ENCODE measurements at places on chromosomes 3 and 15.

DNA sequence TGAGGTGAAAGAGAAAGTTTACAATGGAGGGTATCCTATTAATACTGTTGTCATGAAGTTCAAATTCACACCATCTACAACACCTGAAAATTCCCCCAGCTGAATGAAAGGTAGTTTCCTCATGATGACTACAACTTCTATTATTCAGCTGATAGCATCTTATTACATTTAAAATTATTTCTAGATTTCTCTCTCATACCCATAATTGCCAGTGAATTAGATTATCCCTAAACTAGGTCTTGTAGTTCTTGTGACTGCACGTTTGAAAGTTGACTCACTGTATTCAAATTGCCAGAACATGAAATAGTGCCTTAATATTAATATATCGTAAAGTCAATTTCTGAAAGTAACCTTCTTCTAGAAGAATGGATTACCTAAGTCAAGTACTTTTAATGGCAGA, 82.4 kb downstream of the FBXL22 start:
- DNase-seq, result no peak

GRCh38 chr15:58139989-58140522, 1.9 kb downstream of the AQP9 start:
- no peak for DNase-seq

DNA sequence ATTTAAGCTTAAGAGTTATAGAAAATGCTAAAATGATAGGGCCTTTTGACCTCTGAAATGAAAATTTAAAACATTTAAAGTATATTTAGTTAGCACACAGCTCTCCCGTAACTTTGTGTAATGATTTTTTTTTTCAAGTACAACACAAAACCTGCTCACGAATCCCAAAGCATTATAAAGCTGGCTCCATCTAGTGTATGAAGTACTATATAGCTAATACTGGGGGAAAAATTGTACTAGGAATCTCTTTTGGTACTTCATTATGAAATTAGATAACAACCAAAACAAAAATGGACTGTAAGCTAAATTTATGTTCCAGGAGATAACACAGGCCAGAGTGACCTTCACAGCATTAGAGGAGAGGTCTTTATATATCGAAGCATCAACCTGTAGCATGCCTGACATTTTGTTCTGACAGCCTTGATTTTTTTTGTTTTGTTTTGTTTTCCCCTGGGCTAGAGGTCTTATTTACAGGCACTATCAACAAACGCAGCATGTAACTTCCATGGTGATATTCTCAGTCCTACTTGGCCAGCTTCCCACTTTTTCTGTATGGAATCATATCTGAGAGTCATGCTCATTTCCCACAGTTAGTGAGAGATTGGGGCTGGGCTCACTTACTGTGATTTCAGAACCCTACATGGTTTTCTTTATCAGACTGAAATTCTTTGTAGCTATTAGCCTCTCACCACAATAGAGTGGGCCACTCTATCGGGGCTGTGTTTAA, 116.3 kb downstream of the MITF start:
- DNase-seq, result no peak

GRCh38 chr3:23991683-23992628, 46.9 kb downstream of the NR1D2 start:
- no peak for DNase-seq

DNA sequence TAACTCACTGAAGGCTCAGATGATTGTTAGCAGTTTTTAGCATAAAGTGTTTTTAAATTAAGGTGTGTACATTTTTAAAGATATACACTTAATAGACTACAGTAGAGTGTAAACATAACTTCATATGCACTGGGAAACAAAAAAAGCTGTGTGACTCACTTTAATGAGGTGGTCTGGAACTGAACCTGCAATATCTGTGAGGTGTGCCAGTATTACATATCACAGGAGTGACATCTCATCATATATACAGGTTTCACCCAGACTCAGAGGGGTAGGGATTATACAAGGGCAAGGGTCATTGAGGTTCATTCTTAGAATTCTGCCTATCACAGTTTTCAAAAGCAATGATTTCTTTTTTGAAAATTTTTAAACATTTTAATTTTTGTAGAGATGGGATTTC, 7.3 kb upstream of the SNRK start:
- no peak for DNase-seq

- DNase-seq, result no peak
These were observed 37.6 kb downstream of the IGF2BP2 start for GRCh38 chr3:185786956-185787877.

DNA sequence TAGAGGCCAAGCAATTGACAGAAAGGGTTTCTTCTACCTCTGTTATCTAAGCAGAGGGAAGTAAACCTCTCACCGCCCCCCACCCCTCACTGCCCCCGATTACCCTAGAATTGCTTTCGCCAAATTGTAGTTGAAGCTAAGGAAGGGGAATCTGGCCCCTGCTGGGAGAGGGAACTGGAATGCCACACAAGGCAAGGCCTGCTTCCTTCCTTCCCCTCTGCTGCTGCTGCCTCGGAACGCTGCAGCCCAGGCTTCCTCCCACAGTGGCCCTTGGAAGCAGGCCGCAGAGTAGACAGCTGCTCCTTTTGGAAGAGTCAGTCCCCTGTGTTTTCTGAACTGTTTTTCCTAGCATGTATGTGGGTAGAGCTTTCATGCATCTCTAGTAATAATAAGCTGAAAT, 21.6 kb downstream of the RLBP1 start:
- DNase-seq, result no peak

DNA sequence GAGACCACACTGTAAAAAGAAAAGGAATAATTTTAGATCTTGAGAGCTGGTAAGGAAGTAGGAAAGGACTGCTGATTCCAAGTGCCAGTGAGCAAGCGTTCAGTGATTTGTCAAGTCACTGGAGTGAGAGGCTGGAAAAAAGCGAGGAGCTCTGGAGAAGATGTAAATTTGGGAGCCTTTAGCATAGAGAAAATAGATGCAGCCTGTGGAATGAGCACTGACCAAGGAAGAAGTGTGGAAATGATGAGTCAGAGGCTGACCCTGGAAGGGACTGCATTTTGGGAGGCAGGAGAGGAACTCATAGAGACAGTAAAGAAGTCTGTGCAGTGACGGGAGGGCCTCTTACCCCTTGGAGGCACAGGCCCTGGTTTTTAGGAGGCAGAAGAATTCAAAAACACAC, 17.1 kb upstream of the ABTB1 start:
- no peak for DNase-seq

- DNase-seq, result no peak
These were observed 26.9 kb downstream of the TRIM42 start for GRCh38 chr3:140704733-140705132.

DNA sequence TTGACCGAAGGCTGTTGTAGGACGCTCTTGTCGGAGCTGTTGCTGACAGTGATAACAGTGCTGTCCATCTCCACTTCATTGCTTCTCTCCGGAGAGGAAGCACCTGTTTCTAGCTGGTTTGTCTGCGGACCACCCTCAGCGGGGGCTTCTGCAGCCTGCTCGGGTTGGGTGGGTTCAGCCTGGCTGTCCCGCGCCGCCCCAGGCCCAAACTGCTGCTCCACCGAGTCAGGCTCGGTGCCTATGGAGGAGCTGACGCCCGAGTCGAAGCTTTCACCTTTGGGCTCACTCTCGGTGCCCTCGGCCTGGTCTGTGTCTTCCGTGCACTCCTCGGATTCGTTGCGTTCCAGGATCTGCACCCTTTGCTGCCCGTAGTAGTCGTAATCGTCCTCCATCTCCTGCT, 56.9 kb downstream of the TIGIT start:
- no peak for DNase-seq

DNA sequence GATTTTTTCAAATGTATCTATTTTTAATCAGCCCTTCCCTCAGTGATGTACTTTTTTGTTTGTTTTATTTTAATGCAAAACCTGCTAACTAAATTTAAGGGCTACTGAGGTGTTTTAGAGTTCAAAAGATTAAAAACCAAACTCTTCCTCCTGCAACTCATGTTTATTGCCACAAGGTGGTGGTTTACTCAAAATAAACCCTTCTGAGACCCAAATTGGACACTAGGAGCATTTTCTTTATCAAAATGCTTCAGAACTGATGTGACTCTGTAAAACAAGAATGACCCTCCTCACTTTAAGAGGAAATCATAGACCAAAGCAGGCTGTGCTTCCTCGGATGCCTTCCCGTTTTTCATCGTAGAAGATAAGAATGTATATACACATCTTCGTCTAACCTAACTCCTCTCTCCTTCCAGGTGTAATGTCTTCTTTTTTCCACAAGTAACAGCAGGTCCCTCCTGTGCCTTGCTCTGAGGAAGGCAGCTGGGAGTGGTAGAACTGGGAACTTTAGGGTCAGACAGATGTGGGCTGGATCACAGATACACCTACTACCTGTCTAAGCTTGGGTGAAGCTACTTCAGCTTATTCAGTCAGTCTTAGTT, 2.9 kb upstream of the NME9 start:
- DNase-seq, result no peak

- no peak for DNase-seq
These were observed 71.9 kb upstream of the CHRNB4 start for GRCh38 chr15:78712797-78713515.

DNA sequence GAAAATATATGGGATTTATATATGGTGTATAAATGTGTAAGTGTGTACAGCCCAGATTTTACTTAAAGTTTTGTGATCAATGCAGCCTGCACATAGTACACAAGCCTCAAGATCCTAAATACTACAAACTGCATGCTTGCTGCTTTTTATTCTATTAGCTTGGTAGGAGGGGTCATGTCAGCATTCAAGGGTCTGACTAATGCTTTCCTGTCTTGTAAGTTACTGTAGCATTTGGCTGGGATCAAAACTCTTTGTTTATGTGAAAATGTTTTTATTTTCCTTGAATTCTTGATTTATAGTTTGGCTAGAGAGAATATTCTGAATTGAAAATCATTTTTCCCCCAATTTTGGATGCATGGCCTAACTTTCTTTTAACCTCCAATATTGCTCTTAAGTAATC, 370.9 kb downstream of the NSUN3 start:
- DNase-seq, result no peak

DNA sequence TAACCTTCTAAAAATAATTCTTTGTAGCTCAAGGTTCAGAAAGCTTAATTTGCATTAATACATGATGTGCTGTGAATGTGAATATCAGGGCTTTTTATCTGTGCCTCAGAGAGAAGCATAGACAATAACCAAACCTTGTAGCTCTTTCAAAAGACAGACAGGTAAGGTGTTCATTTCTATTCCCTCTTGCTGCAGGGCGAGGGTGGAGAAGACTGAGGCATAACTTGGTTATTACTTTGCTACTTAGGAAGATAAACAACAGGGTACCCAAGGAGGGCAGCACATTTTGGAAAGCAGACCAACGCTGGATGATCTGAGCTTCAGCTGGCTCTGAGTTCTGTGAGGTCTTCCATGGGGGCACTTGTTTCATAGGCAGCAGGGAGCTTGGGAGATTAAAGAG, 408.6 kb upstream of the RARB start:
- no peak for DNase-seq
